GM12878 (cell line): ENCODE measurements at places on chromosomes 13 and 19. TPM values are rescaled to one million over a fixed set of nuclear protein-coding genes. Genes with fewer than 3 reads are reported as not detected.

The NCAN gene
- total RNA-seq, result 0.10 and 0.16 TPM in 2 replicates

The SIGLEC8 gene
- not detected in 2 replicates for total RNA-seq

The CLDN10 gene
- total RNA-seq, result not detected in 2 replicates

The CFAP97D2 gene
- not detected in 2 replicates for total RNA-seq

The SULT2A1 gene
- 0.13 and 0.16 TPM in 2 replicates for total RNA-seq

The ERICH4 gene
- not detected in 2 replicates for total RNA-seq

The COMMD6 gene
- 142 and 145 TPM in 2 replicates for total RNA-seq

The ZNF805 gene
- total RNA-seq, result 7.1 and 7.2 TPM in 2 replicates

The TMEM38A gene
- total RNA-seq, result 14.5 and 17.2 TPM in 2 replicates

The DPY19L3 gene
- 23.8 and 30.2 TPM in 2 replicates for total RNA-seq
